ENCODE measurements at places on chromosomes 16 and 17.

DNA sequence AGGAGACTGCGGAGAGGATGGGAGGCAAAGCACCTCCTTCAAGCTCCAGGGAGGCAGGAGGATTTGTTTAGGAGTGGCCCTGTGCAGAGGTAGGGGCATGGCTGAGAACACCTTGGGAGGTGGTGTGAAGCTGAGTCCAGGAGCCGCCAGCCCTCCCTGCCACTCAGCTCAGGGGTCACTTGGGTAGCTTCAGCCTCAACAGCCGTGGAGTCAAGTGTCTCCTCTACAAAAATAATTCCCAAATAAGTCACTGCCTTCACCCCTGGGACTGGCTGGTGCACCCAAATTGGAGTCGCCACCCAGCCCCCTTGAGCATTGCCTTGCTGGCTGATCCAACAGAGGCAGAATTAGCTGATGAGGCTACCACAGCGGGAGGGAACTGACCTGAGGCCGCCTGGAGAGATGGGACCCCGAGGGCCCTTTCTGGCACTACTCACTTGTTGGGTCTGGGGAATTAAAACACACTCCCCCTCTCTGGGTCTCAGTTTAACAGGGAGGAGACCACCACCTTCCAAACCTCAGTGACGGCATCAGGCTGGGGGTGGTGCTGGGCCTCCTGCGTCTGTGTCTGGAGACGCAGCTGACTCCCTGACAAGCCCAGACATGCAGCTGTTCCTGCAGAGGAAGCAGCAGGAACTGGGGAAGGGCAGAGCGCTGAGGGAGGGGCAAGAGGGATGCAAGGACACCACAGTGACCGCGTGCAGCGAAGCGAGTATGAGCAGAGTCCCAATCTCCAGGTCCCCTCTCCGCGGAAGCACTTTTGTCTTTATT, 87.9 kb upstream of the TOB1 start:
- DNase-seq, result no peak

GRCh38 chr16:47375423-47375822, 85.4 kb downstream of the ITFG1 start:
- no peak for DNase-seq

DNA sequence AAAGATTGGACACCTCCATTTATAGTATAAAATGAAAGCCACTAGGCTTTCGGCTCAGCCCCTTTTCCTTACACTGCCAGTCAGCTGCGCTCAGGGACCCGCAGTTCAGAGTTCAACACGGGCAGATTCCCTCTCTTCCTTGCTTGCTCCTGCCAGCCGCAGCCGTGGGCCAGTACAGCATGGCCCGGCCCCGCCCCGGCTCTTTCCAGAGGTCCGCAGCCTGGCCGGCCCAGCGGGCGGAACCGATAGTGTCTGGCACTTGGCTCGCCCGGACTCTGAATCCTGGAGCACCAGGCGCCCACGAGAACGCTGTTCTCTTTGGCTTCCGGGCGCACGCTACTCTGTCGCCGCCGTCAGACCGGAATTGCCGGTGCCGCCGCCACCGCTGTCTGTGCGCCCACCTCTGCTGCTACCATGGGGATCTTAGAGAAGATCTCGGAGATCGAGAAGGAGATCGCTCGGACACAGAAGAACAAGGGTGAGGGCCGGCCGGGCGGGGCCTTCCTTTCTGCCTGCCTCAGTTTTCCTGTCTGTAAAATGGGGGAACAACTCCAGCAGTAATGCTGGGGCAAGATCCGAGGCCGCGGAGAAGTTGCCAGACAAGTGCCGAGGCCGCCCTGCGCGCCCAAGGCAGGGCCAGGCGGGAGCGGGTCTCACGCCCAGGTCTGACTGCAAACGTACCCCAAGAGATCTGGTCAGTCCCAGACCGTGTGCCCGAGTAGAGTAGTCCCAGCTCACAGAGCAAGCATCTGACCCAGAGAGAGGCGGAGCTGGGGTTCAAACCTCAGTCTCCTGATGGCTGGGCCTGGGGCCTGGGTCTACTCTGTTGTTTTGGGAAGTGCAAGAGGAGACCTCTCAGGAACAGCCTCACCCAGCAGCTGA, at the start of gene DRG2:
DRG2 (plus strand) TSS at position 339 of the 882 bp plus-strand sequence; CDS start at position 415, 76 bp downstream.
- DNase-seq, result peak; percentile 95

- DNase-seq, result no peak
Observed at GRCh38 chr17:66557200-66557599, 254.8 kb downstream of the PRKCA start.

GRCh38 chr16:17830651-17831050, 359.9 kb upstream of the XYLT1 start:
- DNase-seq, result no peak

DNA sequence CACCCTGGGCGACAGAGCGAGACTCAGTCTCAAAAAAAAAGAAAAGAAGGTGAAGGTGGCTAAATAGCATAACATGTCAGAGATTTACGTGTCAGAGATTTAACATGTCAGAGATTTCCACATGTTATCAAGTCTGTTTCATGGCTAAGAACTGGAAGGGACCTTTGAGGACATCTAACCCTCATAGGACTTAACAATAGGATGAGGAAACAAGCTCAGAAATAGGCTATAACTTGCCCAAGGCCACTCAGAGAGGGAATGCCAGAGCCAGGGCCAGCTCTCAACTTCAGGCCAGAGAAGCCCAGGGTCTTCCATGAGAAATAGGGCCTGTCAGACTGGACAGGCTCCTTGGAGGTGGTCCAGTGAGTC, 26.8 kb upstream of the ZNF629 start:
- no peak for DNase-seq

- no peak for DNase-seq
Observed at GRCh38 chr17:51251010-51251409, 8.8 kb downstream of the MBTD1 start.

- DNase-seq, result no peak
Observed at GRCh38 chr16:20410121-20410723, 888 bp downstream of the ACSM5 start.

GRCh38 chr16:87625241-87625797, 23.0 kb downstream of the JPH3 start:
- DNase-seq, result no peak

DNA sequence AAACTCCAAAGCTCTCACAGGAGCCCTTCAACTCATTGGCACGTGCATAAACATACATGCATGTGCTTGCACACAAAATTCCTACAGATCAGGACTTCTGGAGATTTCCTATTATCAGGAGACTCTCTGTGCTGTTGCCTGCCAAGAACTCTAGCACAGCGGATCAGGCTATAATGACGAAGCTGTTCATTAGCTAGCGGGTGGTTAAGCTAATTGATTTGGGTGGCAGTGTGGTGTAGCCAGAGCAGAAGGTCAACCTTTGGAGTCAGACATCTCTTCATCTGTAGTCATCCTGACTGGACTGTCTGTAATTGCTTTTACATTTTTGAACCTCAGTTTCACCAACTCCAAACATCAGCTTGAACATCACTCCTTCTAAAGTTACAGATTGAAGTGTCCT, 69.0 kb downstream of the KIF2B start:
- DNase-seq, result no peak

DNA sequence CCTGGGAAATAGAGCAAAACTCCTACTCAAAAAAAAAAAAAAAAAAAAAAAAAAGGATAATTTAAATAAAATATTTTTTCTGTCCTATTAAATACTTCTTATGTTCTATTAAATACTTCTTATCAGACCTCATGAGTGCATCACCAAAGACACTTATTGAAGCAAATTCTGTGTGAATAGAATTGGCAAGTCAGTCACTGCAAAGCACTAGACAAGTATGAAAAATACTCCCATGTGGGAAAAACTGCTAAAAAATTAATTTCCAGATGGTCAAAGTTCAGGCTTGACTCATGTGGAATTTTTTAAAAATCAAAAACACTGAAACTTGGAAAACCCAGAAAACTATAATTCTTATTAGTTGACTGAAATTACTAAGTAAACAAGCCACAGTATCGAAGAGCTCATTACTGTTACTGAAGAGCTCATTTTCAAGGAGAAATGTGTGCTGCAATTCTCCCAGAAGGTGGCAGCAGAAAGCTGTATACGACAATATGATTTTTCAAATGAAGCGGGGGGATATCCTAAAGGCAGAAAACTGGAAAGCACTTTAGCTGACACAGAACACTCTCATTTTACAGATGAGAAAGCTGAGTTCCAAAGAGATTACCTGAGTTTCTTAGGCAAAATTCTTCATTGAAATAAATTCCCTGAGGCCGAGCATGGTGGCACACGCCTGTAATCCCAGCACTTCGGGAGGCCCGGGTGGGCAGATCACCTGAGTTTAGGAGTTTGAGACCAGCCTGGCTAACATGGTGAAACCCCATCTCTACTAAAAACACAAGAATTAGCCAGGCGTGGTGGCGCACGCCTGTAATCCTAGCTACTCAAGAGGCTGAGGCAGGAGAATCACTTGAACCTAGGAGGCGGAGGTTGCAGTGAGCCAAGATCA, 15.9 kb upstream of the FBXO47 start:
- peak; percentile 7 for DNase-seq

DNA sequence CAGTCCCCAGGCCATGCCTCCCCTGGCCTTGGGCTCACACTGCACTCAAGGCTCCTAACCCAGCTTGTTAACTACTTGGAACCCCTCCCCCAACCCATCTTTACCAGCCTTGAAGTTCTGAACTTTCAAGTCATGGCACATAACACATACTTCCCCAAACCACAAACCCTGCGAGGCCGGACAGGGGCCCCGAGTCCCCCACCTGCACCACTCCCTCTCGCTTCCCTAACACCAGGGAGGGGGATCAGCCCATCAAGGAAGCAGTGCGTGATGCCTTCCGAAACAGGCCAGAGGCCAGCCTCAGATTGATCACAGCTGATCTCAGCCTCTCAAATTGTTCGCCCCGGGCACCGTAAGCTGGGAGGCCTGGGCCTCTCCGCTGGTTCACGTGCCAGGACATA, 3.0 kb upstream of the NLRC3 start:
- DNase-seq, result no peak

DNA sequence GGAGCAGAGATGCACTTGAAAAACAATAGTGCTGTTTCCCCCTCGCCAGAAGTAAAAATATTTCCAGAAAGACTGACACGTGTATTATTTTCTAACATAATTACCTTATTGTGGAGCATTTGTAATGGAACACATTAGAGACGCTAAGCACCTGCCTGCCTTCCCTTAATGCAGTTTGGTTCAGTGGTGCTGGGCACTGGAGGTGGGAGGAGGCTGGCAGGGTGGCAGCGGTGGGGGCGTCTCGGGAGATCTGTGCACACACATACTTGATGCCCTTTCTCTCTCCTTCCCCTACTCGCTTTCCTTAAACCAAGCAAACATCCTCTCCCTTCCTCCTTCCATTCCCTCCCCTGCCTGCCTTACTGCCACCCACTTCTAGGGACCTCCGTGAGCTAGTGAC, 156.6 kb upstream of the SDK2 start:
- no peak for DNase-seq

GRCh38 chr17:16953841-16954240, 18.1 kb downstream of the TNFRSF13B start:
- no peak for DNase-seq

DNA sequence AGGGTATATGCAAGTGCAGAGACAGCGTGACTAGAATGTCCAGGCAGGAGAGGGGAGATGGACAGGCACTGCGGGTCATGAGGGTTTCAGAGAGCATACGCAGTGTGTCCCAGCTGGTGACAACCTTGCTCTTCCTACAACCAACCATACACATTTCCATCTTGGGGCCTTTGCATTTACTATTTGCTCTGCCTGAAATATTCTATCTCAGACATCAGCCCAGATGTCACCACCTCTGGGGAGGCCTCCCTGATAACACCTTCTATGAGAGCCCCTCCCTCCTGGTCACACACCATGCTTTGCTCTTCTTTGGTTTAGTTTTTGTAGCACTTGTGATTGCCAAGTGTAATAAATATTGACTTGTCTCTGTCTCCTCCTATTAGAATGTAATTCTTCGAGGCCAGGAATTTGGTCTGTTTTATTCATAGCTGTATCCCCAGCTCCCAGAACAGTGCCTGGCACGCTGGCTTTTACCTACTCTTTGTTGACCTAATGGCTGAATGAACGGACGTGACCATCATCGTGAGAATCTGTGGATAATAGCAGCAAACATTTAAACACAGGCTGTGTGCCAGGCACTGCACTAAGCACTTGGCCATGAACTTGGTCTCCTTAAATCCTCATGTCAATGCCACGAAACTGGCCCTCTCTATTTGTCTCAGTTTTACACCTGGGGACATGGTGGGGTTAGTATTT, 51.9 kb downstream of the PLCG2 start:
- DNase-seq, result no peak

DNA sequence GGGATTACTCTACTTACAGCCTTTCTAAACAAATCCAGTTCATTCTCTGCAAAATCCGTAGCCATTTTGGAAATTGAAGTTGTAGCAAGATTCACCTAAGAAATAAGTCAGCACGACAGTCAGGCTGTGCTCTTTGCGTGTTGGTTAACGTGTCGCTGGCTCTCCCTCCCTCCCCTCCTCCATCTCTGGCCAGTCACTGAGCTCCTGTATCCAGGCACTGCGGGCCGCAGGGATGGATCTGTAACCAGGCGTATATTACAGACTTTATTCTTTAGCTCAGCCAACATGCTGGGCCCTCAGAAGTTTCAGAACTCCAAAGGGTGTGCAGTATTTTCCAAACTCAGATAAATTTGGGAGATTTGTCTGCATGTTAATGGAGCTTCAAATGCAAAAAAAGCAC, 30.8 kb downstream of the KDM8 start:
- no peak for DNase-seq

- DNase-seq, result no peak
Observed at GRCh38 chr17:4074831-4075495, 67.9 kb downstream of the ZZEF1 start.

GRCh38 chr16:19583665-19584300, 28.3 kb downstream of the VPS35L start:
- no peak for DNase-seq

DNA sequence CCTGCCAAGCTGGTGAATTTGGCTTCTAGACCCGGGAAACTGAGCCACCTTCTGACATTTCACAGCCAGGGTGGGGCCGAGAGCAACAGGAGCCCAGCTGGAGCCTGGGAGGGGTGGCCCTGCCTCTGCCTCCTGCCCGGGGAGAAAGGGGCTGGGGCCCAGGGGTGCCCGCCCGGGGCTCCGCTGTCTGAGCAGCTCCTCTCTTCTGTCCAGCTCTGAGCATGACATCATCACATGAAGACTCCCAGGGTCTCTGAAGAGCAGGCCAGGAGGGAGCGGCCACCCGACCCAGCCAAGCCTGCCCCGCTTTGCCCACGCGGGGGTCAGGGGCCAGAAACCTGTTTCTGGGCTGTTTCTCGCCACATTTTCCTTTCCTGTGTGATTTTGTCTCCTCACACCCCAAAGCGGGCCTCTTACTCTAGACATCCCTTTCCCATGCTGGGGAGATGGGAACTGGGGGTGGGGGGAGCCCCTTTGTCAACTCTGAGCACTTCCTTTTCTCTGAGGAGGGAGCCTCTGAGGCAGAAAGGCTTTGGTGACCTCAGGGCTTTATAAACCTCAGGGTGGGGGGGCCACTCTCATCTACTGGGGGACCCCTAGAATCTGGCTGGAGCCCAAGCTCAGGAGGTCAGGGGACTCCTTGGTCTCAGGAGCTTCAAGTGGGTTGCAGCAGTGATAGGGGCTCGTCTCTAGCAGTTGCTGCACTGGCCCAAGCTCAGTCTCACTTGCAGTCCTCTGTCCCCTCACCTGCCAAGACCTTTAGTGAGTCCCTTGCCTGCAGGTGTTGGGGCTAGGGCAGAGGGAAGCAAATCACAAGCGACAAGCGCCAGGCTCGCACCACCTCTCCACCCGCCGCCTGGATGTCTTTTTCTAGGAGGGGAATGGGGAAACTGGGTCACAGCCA, 7.6 kb downstream of the UBALD2 start:
- DNase-seq, result peak; percentile 82

- DNase-seq, result no peak
Observed at GRCh38 chr17:7281953-7282751, 634 bp downstream of the SLC2A4 start.

Measured in stimulated activated effector memory CD8-positive, alpha-beta T cell treated with anti-CD3 and anti-CD28 coated beads, Interleukin-12 subunit alpha, Interleukin-12 subunit beta, amount 100 ng/mL, for 72 hours (primary cell).